CD4-positive, CD25-positive, alpha-beta regulatory T cell (primary cell): ENCODE measurements at places on chromosomes 11 and 22. TPM values are rescaled to one million over a fixed set of nuclear protein-coding genes. Genes with fewer than 3 reads are reported as not detected.

The IFITM10 gene
- not detected for polyA plus RNA-seq

The OR52H1 gene
- polyA plus RNA-seq = not detected

The OR4A16 gene
- polyA plus RNA-seq = not detected

The SCGB2A2 gene
- polyA plus RNA-seq = not detected

The TBX1 gene
- not detected for polyA plus RNA-seq

The SLC25A18 gene
- not detected for polyA plus RNA-seq

The TRIM77 gene
- not detected for polyA plus RNA-seq

The C11orf91 gene
- not detected for polyA plus RNA-seq

The QSER1 gene
- polyA plus RNA-seq = 0.48 TPM

The PGA5 gene
- not detected for polyA plus RNA-seq

The PLAAT2 gene
- polyA plus RNA-seq = not detected

The TMPRSS4 gene
- not detected for polyA plus RNA-seq

The CBLIF gene
- not detected for polyA plus RNA-seq

The INS gene
- not detected for polyA plus RNA-seq

The RAB3IL1 gene
- polyA plus RNA-seq = not detected

The SLC22A12 gene
- not detected for polyA plus RNA-seq

The OR5B21 gene
- polyA plus RNA-seq = not detected

The GLYAT gene
- not detected for polyA plus RNA-seq

The ANKK1 gene
- polyA plus RNA-seq = 0.49 TPM

The CSF2RB gene
- 10.3 TPM for polyA plus RNA-seq

The TENM4 gene
- polyA plus RNA-seq = not detected

The HARBI1 gene
- 10.2 TPM for polyA plus RNA-seq

The CECR2 gene
- not detected for polyA plus RNA-seq

The MMP8 gene
- polyA plus RNA-seq = not detected

The TRIM48 gene
- polyA plus RNA-seq = not detected

The APLNR gene
- not detected for polyA plus RNA-seq

The TREH gene
- polyA plus RNA-seq = not detected

The SAAL1 gene
- polyA plus RNA-seq = 15.1 TPM

The MMP27 gene
- not detected for polyA plus RNA-seq

The WT1 gene
- polyA plus RNA-seq = not detected

The CREB3L1 gene
- not detected for polyA plus RNA-seq

The MOGAT2 gene
- not detected for polyA plus RNA-seq

The MUC5AC gene
- polyA plus RNA-seq = not detected

The ZNF280B gene
- 0.84 TPM for polyA plus RNA-seq

The CDKN1C gene
- polyA plus RNA-seq = 1.2 TPM

The RAB38 gene
- 0.36 TPM for polyA plus RNA-seq

The NFAM1 gene
- not detected for polyA plus RNA-seq

The APOL6 gene
- polyA plus RNA-seq = 18.3 TPM

The ZDHHC8 gene
- polyA plus RNA-seq = 1.3 TPM
